DMS79 treated with DMSO at 0.1 percent for 48 hours (cell line): ENCODE measurements at places on chromosomes 16 and 17.
A peak's percentile ranks its signal among the peaks of the same experiment; 100 is the strongest.

- DNase-seq = no peak
Measured at GRCh38 chr17:44780845-44781480, 22.2 kb downstream of the ADAM11 start.

DNA sequence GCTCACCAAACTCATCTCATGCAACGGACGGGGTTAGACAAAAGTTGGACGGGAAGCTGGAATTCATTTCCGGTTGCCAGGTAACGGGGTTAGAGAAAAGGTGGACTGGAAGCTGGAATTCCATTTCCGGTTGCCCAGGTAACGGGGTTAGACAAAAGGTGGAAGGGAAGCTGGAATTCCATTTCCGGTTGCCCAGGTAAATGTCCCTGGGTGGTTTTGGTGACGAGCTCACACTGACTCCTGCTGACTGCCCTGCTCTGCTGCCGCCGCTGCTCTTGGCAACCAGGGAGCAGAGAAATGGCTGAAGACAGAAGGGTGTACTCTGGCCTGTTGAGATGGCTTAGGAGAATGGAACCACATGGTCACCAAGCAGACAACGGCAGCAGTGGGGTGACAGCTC lies 170.3 kb upstream of the RPH3AL start:
- DNase-seq = no peak

GRCh38 chr17:76623271-76624146 lies 20.0 kb downstream of the ST6GALNAC1 start:
- peak; percentile 36 for DNase-seq

- DNase-seq = no peak
Measured at GRCh38 chr17:4354862-4355514, 11.5 kb downstream of the UBE2G1 start.

DNA sequence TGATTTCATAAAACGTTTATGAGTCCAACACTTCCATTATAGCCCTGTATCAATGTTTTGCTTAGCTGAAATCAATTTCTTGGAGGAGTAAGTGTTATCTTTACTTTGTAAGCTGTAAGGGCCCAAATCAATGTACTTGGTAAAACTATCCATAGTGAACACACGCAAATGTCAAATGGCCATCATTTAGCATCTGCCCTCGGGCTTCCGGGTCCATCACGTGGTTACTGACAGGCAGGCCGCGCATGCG lies 687 bp upstream of the NARF start:
- DNase-seq = peak; percentile 70

DNA sequence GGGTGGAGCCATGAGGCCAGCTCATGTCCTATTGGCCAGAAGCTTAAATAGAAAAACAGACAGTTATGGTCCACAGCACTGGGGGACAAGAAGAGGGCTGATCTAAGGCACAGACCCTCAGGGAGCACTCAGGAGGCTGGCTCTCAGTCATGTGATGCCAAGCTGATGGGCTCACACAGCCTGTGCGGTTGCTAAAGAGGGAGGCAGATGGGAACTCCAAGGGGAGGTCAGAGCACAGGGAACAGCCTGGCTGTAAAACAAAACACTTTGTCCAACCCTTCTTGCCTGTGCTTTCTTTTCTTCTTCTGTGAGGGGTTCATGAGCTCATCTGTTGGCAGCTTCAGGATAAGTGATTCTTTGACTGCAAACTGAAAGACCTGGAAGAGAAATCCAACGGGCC lies 27.2 kb downstream of the CNTNAP1 start:
- no peak for DNase-seq

DNA sequence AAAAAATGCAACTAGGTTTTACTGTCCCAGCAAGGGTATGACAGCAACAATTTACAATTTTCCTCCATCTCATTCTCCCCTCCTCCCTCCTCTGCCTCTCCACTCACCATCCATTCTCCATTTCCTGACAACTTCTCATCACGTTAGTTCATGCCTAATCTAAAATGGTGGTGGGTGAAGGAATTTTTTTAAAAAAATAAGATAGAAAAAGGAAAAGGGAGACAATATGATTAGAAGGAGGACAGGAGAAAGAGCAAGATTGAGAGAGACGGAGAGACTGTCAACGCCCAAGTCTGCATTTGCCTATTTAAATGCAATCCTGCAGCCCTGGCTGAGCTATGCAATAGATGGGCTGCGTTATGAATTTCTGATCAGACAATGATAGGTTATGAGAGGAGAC lies 380.7 kb upstream of the PSMD7 start:
- no peak for DNase-seq

DNA sequence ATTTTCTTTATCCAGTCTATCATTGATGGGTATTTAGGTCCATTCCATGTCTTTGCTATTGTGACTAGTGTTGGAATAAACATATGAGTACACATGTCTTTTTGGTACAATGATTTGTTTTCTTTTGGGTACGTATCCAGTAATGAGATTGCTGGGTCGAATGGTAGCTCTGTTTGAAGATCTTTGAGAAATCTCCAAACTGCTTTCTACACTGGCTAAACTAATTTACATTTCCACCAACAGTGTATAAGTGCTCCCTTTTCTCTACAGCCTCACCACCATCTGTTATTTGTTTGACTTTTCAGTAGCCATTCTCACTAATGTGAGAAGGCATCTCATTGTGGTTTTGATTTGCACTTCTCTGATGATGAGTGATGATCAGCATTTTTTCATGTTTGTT lies 103.7 kb downstream of the GOSR1 start:
- DNase-seq = no peak

GRCh38 chr17:45432405-45433158 lies at the start of gene ARHGAP27:
Gene ARHGAP27 (minus strand): TSS chr17:45432870. CDS start chr17:45430279, 2,591 bp downstream.
- no peak for DNase-seq

DNA sequence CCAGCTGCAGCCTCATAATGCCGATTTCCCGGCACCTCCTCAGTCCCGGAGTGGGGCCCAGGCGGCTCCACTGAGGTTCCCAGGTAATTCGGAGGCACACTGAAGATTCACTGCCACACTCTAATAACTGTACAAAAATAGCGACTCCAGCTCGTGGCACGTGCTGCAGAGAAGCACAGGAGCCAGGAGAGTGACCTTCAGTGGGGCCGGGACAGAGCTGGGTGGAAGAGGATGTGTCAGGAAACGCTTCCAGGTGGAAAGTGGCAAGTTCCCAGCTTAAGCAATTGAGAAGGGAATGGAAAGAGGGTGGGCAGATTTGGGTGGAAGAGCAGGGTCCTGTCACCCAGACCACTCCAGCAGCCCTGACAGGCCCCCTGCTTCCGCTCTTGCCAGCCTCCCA lies 3.1 kb upstream of the TRAP1 start:
- no peak for DNase-seq

DNA sequence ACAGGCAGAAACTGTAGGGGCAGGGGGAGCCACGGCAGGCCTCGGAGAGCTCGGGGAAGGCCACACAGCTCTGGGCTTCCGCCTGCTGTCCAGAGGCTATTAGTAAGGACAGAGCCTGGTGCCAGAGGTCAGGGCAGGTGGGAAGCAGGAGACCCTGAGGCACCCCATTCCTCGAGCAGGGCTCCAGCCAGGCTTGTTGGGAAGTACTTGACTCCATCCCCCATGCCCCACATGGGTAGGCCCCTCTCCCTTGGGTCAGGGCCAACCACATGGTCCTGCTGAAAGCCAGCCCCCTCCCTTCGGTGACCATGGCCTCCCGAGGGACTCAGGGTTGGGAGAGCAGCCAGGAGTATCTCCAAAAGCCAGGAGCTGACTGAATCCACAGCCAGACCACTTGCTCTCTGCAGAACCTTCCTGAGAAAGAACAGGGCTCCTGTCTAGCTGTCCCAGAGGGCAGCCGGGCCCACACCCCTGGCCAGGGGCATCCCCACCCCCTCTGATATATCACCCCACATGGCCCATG lies 17.4 kb upstream of the MPRIP start:
- no peak for DNase-seq
